ENCODE measurements at places on chromosomes 3 and 15. TPM values are rescaled to one million over a fixed set of nuclear protein-coding genes. Genes with fewer than 3 reads are reported as not detected.

Gene HCLS1
- 9.4 TPM for total RNA-seq

Gene RETNLB
- total RNA-seq: not detected

Gene CADPS
- total RNA-seq: 45.1 TPM

Gene VPS33B
- 6.8 TPM for total RNA-seq

Gene MOBP
- 0.08 TPM for total RNA-seq

Gene TJP1
- 138 TPM for total RNA-seq

Gene PKM
- 984 TPM for total RNA-seq

Gene TMC3
- total RNA-seq: not detected

Gene FAM43A
- 33.9 TPM for total RNA-seq

Gene CKMT1A
- 0.32 TPM for total RNA-seq

Gene RASGRP1
- total RNA-seq: 2.2 TPM

Gene REC114
- not detected for total RNA-seq

Gene FANCD2OS
- total RNA-seq: not detected

Gene RBP2
- total RNA-seq: not detected

Gene ISL2
- not detected for total RNA-seq

Gene ACVR2B
- 6.3 TPM for total RNA-seq

Gene PEX11A
- total RNA-seq: 5.0 TPM

Gene CTXN2
- not detected for total RNA-seq

Gene PFKFB4
- total RNA-seq: 1.5 TPM

Gene CCNDBP1
- total RNA-seq: 56.6 TPM

Gene MUC4
- 0.03 TPM for total RNA-seq

Gene ECE2
- total RNA-seq: 0.19 TPM

Gene UBR1
- 34.6 TPM for total RNA-seq

Gene ATP8B4
- total RNA-seq: 3.1 TPM

Gene RUVBL1
- total RNA-seq: 19.7 TPM

Gene FAM81A
- total RNA-seq: 1.8 TPM

Gene SLC22A13
- 0.22 TPM for total RNA-seq

Gene LRRC3B
- 0.43 TPM for total RNA-seq

Gene TRIP4
- total RNA-seq: 16.0 TPM

Gene ZBTB38
- 119 TPM for total RNA-seq

Gene CPNE9
- not detected for total RNA-seq

Gene LYSMD2
- 6.9 TPM for total RNA-seq

Gene NTRK3
- total RNA-seq: 3.7 TPM

Gene ZKSCAN7
- total RNA-seq: 2.3 TPM

Gene AMIGO3
- total RNA-seq: 0.35 TPM

Gene TNFAIP8L3
- total RNA-seq: 4.8 TPM

Gene CPOX
- 10.3 TPM for total RNA-seq

Gene SAMMSON
- 0.27 TPM for total RNA-seq

Gene CD200R1L
- total RNA-seq: not detected

Gene CPN2
- total RNA-seq: 0.35 TPM

Gene CAPN3
- total RNA-seq: 14.8 TPM

Gene GCHFR
- 1.6 TPM for total RNA-seq

Gene GOLGA8A
- 26.7 TPM for total RNA-seq

Gene FBXO40
- total RNA-seq: 147 TPM

Gene FBN1
- total RNA-seq: 32.1 TPM

Gene AGTR1
- 0.67 TPM for total RNA-seq

Gene SLC51B
- total RNA-seq: not detected

Gene TTC23
- total RNA-seq: 13.5 TPM

Gene GRK7
- total RNA-seq: 0.08 TPM
